ENCODE measurements at places on chromosomes 1 and 21. TPM values are rescaled to one million over a fixed set of nuclear protein-coding genes. Genes with fewer than 3 reads are reported as not detected.

Gene SMIM12
- 29.6 TPM for total RNA-seq

Gene WNT9A
- total RNA-seq: 0.18 TPM

GRCh38 chr1:237619553-237619952 lies 271.2 kb downstream of the ZP4 start:
- DNase-seq: no peak

GRCh38 chr21:35438643-35439404 lies 389.7 kb upstream of the RUNX1 start:
- DNase-seq: no peak

Data from T-helper 17 cell (primary cell).